ENCODE measurements at places on chromosomes 1 and 21. TPM values are rescaled to one million over a fixed set of nuclear protein-coding genes. Genes with fewer than 3 reads are reported as not detected.
A peak's percentile ranks its signal among the peaks of the same experiment; 100 is the strongest.

GRCh38 chr21:38712071-38712470, 93.7 kb upstream of the ETS2 start:
- no peak for DNase-seq

GRCh38 chr1:24386241-24386640, 27.3 kb downstream of the STPG1 start:
- no peak for DNase-seq

- DNase-seq = no peak
Measured at GRCh38 chr1:77608893-77609292, 73.6 kb downstream of the ZZZ3 start.

Gene PLA2G2A
- not detected for total RNA-seq

GRCh38 chr1:51621161-51621560, 4.3 kb downstream of the OSBPL9 start:
- DNase-seq = no peak

Gene F3
- 0.66 TPM for total RNA-seq

Gene ASH1L
- 81.1 TPM for total RNA-seq

DNA sequence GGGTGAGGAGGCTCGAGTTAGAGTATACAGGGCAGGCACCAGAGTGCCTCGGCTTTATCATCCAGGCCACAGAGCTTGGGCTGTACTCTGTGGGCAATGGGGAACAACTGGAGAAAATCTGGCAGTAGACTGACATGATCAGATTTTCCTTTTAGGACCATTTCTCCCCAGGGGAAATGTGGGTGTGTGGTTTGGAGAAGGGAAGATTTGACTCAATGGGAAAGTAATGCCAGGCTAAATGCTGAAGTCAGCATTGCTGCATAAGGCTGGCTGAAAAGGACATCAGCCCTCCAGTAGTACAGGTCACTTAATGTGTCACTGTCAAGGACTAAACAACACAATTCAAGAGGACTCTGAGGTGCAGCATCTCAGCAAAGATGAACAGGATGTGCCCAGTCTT, 5.0 kb downstream of the FYB2 start:
- no peak for DNase-seq

DNA sequence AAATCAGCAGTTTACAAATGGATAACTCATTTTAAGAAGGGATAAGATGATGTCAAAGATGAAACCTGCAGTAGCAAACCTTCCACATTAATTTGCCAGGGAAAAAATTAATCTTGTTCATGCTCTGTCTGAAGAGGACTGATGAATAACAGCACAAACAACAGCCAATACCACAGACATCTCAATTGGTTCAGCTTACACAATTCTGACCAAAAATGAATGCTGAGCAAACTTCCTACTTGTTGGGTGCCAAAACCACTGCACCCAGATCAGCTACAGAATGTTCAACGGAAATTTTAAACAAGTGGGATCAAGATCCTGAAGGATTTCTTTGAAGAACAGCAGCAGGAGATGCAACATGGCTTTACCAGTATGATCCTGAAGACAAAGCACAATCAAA, 98.3 kb downstream of the COQ8A start:
- DNase-seq = no peak

GRCh38 chr1:48678710-48679505, 97.8 kb downstream of the BEND5 start:
- no peak for DNase-seq

GRCh38 chr1:67801903-67802302, 31.4 kb downstream of the GNG12 start:
- DNase-seq = no peak

- peak; percentile 83 for DNase-seq
Measured at GRCh38 chr1:15949453-15950245, 26.3 kb downstream of the ZBTB17 start.

GRCh38 chr21:41217671-41218385, 49.9 kb downstream of the BACE2 start:
- no peak for DNase-seq

DNA sequence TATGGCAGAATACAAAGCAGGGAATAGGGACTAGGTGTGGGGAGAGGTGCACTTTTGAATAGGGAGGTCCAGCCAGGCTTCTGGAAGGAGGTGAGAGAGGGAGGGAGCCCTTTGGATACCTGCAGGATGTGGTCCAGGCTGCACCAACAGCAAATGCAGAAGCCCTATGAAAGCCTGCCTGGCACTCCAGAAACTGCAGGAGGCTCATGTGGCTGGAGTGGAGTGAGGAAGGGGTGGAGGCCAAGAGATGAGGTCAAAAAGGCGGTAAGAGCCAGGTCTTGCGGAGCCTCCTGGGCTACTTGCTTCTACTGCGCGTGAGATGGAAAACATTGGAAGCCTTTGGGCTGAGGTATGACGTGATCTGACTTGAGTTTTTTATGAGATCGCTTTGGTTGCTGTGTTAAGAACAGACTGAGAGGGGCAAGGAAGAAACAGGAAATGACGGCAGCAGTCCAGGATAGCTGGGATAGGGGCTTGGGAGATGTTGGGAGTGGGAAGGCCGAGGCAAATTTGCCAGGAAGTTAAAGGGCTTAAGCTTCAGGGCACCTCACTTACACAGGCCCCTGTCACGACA, 4.4 kb upstream of the BATF3 start:
- DNase-seq = no peak

GRCh38 chr1:231217056-231217455, 24.0 kb upstream of the GNPAT start:
- DNase-seq = no peak

GRCh38 chr1:160504651-160505050, 18.4 kb downstream of the SLAMF6 start:
- DNase-seq = no peak

DNA sequence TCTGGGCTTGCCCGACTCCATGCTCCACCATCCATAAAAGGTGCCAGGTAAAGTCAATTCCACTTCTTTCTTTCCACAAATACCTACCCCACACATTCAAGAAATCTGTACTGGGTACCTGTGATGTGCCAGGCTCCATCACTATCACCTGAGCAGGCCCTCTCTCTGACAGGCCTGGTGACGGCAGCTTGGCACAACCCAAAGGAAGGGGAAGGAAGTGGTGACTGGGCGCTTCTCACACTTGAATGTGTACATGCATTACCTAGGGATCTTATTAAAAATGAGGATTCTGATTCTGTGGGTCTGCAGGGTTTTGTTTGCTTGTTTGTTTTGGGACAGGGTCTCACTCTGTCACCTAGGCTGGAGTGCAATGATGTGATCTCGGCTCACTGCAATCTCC, 7.5 kb downstream of the HTR1D start:
- DNase-seq = no peak

GRCh38 chr1:107545056-107545577, 404.3 kb downstream of the NTNG1 start:
- DNase-seq = no peak

DNA sequence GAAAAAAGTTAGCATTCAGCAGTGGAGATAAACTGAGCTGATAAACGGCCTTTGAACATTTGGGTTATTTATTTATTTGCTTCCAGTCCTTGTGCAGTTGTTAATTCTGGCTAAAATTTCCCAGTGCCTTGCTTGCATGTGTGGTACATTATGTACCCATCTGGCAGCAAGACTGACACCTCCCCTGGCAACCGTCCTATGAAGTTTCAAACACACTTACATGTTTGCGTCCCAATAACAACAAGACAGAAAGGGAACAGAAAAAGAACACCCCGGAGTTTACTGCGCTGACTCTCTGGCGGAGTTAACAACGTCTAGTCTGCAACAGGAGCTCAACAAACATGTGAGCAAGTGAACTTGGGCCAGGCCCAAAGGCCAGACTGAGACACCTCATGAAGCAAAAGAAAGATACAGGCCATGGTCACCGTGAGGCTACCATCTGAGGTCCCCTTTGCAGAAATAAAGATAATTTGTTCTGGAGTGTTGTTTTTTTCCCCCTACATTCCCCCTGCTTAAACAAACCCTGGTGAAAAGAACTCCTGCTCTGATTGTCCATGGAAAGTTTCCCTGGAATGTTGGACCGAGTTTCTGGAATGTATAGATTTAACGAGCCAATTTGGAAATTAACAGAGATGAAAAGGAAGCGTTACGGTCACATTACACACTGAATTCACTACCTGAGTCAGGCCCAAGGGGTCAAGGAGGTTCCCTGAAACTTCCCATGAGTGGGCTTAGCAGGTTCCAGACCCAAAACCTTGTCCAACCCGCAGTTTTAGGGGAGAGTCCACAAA, 33.4 kb downstream of the TRABD2B start:
- no peak for DNase-seq

GRCh38 chr1:41880950-41881885, 37.5 kb downstream of the HIVEP3 start:
- DNase-seq = no peak

DNA sequence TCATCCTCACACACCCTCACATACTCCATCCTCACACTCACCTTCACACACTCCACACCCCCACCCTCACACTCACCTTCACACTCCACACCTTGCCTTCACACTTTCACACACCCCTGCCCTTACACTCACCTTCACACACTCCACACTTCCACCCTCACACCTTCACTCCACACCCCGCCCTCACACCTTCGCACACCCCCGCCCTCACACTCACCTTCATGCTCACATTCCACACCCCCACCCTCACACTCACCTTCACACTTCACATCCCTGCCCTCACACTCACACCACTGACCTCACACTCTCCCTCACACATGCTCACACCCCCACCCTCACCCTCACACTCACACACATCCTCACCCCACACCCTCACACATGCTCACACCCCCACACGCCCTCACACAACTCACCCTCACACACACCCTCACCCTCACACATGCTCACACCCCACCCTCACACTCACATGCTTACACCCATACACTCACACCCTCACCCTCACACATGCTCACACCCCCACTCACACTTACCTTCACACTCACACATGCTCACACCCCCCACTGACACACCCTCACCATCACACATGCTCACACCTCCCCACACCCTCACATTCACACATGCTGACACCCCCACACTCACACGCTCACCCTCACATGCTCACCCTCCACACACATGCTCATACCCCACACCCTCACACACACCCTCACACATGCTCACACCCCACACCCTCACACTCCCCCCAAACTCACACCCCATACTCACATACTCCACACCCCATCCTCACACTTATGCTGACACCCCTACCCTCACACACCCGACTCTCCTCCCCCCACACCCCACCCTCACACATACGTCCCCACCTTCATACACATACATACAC, 44.5 kb upstream of the EDN2 start:
- no peak for DNase-seq

- no peak for DNase-seq
Measured at GRCh38 chr1:26049531-26050247, 3.8 kb upstream of the SLC30A2 start.

Gene TRMT13
- total RNA-seq = 15.9 TPM

DNA sequence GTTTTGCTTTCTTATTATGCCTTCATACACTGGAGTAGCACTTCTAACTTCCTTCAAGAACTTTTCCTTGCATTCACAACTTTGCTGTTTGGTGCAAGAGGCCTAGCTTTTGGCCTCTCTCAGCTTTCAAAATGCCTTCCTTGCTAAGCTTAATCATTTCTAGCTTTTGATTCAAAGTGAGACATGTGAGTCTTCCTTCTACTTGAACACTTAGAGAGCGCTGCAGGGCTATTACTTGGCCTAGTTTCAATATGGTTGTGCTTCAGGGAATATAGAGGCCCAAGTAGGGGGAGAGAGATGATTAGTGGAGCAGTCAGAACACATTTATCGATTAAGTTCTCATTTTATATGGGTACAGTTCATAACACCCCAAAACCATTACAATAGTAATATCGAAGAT, 12.4 kb downstream of the ANGEL2 start:
- DNase-seq = no peak

Gene CA6
- total RNA-seq = 2.8 TPM

DNA sequence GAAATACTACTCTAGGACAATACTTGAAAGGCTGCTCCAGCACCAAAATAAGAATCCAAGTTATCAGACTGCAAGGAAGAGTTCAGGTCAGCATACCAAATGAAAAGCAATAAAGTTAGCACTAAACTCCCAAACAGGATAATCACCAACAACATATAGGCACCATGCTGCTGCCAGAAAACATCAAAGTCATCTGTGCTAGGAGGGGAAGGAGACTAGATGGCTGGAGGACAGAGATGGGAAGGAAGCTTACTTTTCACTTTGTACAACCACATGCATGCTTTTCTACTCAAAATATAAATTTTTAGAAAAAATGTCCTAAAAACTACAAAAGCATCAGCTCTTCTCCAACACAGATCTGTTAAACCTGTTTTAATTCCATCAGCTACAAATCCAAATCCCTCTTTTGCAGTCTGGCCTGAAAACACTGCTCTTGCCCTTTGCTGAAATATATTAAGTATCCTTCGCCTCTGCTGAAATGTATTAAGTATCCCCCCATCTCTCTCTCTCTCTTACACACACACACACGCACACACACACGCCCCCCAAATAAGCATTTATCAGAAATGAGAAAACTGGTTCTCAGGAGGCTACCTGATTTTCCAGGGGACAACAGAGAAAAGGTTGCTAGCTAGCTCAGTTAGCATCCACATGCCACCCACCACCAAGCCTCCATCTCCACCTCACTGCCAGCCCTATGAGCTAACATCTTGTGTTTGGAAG, 1.5 kb downstream of the GATAD2B start:
- DNase-seq = no peak

- no peak for DNase-seq
Measured at GRCh38 chr1:203274603-203275381, 30.5 kb upstream of the BTG2 start.

GRCh38 chr1:109803901-109804331, 40.2 kb upstream of the EPS8L3 start:
- no peak for DNase-seq

- no peak for DNase-seq
Measured at GRCh38 chr1:55717111-55717510, 501.9 kb upstream of the USP24 start.

GRCh38 chr1:201500670-201501120, 6.2 kb downstream of the CSRP1 start:
- DNase-seq = no peak

- no peak for DNase-seq
Measured at GRCh38 chr1:76003946-76004345, 70.6 kb upstream of the ST6GALNAC3 start.

Gene EFHD2
- total RNA-seq = 69.8 TPM

- DNase-seq = peak; percentile 47
Measured at GRCh38 chr1:9787702-9788101, 36.1 kb downstream of the CLSTN1 start.

- DNase-seq = no peak
Measured at GRCh38 chr1:50665413-50665812, 242.2 kb upstream of the DMRTA2 start.

- DNase-seq = no peak
Measured at GRCh38 chr1:2819429-2819828, 17.9 kb upstream of the TTC34 start.

GRCh38 chr1:203926025-203926540, 64.7 kb downstream of the SNRPE start:
- DNase-seq = no peak
